ENCODE measurements at places on chromosomes 3 and 15. TPM values are rescaled to one million over a fixed set of nuclear protein-coding genes. Genes with fewer than 3 reads are reported as not detected.

The SH3GL3 gene
- polyA plus RNA-seq: 7.3 TPM

The KCNAB1 gene
- 0.31 TPM for polyA plus RNA-seq

The SAXO2 gene
- 1.9 TPM for polyA plus RNA-seq

The GPR156 gene
- polyA plus RNA-seq: 1.6 TPM

The SEMA7A gene
- polyA plus RNA-seq: 13.4 TPM

The KCNMB2 gene
- polyA plus RNA-seq: not detected

The HDDC3 gene
- polyA plus RNA-seq: 19.6 TPM

The PLSCR2 gene
- polyA plus RNA-seq: not detected

The TNFAIP8L3 gene
- polyA plus RNA-seq: 0.16 TPM

The TICRR gene
- polyA plus RNA-seq: 13.1 TPM

The GOLGA8G gene
- polyA plus RNA-seq: not detected

The ISL2 gene
- 0.32 TPM for polyA plus RNA-seq

Data from H1 (cell line).